Fibroblast of the conjunctiva (primary cell): ENCODE measurements at places on chromosomes 5 and 9.

DNA sequence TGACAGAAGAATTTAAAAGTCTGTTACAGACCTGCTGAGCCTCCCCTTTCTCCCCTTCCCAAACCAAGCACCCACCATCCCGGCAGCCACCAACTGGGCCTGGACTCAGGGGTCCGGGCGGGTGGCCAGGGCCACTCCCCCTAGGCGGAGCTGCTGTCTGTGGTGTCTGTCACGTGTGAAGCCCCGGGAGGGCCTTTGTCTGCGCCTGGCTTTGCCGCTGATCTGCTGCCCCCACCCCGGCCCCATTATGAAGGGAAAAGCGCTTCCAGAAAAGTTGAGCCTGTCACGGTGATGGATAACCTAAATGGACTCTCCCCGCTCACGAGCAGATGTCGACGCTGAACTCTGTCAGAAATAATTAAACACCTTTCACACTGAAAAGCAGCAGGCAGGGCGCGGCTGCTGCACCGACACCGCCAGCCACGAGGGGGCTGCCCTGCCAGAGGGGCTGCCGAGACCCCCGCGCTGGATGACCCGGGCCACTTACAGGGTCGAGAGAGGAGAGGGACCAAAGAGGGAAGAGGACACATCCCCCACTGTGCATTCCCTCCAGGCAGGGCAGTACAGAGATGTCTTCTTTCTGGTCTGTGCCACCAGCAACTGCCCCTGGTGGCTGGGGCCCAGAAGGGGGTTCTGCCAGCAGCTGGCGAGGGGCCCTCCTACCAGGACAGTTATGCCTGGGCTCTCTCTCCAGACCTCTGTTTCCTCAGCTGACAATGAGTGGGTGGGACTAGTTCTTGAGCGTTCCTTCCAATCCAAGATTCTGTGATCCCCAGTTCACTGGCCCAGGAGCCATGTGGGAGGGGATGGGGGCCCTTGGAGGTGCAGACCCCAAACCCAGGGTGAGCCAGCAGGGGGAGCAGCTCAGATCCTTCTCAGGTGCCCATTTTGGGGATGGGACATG is 36.0 kb upstream of the BARHL1 start:
- DNase-seq = no peak

GRCh38 chr5:147857302-147858129 is 21.0 kb upstream of the SCGB3A2 start:
- DNase-seq = peak; percentile 20

- no peak for DNase-seq
Observed at GRCh38 chr9:27367175-27367798, 70.3 kb upstream of the EQTN start.

GRCh38 chr5:121105921-121106320 is 641.8 kb downstream of the PRR16 start:
- no peak for DNase-seq

GRCh38 chr5:179378441-179379271 is 33.4 kb upstream of the ADAMTS2 start:
- no peak for DNase-seq

- DNase-seq = peak; percentile 68
Observed at GRCh38 chr5:115343855-115344254, 47.4 kb upstream of the CCDC112 start.

DNA sequence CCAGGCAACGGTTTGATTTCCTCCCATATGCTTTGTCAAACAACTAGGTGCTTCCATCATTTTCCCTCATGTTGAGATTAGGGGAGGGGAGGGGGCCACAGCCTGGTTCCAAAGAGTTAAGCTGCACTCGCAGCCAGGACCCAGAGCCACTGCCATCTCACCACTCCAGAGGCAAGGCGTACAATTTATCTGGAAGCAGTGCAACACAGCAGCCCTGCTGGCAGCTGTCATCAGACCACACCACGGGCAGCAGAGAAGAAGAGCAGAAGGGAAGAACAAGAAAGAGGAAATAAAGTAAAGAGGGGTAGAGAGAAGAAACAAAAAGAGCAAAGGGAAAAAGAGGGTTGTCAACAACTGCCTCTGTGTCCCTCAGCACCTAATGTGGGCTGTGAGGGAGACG is 38.9 kb downstream of the MED27 start:
- no peak for DNase-seq

- DNase-seq = no peak
Observed at GRCh38 chr5:174402222-174402812, 322.1 kb upstream of the MSX2 start.

DNA sequence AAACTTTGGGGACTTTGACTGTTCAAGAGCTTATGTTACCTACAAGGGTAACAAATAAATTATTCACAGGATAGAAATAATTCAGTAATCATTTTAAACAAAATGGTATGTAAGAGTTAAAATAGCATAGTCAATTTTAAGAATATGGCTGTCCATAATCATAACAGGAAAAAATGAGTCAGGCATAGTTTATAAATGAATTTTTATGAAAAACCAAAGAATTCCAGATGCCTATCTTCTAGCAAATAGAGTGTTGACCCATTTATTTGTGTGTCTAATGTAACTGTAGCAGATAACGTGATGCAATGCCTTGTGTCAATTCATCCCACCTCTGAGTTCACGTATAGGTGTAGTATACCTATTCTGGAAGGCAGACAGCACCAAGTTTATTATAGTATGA is 169.7 kb upstream of the CDH9 start:
- DNase-seq = no peak

DNA sequence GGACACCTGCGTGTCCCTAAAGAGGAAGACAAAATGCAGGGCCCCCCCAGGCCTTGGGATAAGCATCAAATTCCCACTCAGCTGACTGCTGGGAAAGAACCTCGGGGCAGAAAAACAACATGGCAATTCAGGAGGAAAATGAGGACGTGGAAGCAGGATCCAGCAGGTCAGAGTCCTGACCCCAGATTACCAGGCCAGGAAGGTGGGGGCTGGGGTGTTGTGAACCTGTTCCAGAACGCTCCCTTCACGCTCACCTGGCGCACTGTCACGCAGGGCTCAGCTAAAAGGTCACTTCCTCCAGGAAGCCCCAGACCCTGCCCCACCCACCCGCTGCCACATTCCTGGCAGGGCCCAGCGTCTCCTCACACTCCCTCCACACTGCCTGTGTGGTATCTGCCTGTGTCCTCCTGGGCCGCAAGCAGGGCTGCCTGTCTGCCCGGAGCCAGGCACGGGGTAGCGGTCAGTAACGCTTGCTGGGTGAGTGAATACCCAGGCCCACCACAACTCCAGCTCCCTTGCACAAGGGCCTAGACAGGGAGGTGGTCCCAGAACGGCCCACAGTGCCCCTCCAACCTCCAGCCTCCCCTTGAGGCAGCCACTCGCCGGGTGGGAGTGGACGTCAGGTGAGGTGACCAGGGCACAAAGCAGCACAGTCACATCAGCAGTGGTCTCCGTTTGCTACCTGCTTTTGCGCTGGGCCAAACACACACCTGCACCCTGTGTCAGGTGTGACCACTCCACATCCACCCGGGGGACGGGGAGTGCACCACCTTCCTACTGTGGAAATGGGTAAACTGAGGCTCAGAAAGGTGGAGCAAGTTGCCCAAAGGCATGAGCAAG is 18.1 kb downstream of the VAV2 start:
- DNase-seq = no peak

DNA sequence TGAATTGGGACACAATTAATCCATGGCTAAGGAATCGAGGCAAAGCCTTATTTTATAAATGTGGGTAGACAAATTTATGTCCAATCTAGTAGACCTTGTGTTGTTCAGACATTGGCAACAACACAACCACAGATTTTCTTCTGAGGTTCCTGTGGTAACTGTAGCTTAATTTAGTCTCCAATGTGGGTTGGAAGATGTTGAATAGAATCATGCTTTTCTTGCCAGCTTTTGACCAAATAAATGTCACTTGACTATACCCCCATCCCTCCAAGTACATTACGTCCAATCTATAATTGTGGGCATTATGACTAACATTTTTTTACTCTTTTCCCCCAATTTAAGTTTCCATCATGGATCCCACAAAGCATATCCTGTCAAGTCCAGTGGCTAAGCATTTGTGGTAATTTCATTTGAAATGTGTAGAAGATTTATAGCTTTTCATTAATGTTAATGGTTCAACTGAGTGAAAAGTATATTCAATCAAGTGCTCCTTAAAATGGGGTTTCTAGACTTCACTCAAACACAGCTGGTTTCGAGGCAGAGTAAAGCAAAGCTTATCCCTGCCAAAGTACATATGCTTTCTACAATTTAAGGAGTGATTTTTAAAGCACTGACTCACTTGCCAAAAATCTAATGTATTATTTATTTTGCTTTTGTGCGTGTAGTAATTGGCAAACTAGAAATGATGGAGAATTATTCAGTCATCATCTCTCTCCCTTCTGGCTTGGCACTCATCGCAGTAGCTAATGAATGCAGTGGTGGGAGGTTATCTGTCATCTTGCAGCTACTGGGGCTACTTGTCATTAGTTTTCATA is 141.8 kb downstream of the FAM174A start:
- no peak for DNase-seq

DNA sequence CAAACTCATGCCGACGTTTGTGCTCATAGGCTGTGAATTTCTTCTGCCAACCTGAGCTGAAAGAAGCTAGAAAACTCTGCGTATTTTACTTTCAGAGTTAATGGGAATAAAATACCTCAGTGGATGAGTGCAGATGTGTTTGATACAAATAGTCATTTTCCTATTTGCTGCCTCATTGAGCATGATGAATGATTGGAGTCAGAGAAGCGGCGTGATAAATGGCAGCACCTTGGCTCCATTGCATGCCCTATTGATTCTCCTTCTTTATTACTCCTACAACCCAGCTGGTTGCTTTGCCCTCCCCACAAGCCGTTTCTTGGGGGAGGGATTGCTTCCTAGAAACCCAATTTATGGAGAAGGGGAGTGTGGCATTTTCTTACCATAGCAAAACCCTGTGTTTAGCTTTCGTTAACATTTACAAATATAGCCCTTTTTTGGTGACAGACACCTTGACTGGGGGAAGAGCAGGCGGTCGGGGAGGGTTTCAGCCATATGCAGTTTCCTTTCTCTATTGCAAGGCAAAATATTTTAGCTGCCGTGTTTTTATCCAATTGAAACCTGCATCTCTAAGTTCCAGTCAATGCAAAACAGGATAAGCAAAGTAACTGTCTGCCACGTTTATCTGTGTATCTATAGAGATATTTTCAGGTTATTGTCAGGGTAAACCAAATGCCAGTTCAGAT is 93.1 kb upstream of the TBCA start:
- no peak for DNase-seq

- no peak for DNase-seq
Observed at GRCh38 chr5:154253807-154254206, 63.3 kb downstream of the GALNT10 start.

- DNase-seq = peak; percentile 16
Observed at GRCh38 chr5:83095957-83096539, 18.7 kb downstream of the XRCC4 start.

DNA sequence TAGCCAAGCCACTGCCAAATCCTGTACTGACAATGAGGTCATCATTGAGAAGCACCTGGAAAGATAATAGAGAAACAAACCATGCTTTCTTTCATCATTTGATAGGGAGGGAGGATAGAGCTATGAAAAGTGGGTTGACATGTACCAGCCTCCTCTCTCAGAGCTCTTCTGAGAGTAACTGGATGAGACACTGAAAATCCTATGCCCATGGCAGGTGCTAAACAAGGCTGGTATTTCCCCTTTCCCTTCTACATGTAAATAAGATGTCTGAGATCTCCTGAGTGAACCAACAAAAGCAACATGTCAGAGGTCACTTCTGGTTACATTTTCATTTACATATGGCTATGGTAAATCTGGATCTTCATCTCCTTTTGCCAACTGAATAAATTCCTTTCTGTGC is 45.3 kb upstream of the TRAF1 start:
- DNase-seq = no peak

DNA sequence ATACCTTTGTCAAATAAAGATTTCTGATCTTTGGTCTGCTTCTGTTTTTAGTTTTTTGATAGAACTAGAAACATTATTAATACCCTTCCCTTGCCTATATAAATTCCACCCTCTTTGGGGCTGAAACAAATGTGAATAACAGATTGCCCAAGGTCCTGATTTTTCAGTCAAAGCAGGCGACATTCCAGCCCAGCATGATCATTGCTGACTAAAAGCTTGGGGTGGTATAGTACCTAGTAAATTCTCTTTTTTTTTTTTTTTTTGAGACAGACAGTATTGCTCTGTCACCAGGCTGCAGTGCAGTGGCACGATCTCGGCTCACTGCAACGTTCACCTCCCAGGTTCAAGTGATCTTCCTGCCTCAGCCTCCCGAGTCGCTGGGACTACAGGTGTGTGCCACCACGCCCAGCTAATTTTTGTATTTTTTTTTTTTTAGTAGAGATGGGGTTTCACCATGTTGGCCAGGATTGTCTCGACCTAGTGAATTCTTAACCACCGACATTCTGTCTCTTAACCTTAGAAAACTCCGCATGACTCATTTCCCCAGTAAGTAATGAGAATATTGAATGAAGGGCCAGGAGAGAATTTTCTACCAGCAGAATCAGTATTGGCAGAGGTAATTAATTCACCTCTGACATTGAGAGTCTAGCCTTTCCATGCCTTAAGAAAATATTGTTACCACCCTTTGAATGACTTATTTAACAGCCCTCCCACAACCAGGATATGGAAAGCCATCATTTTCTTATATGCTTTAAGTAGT is 226.4 kb downstream of the GNA14 start:
- no peak for DNase-seq

DNA sequence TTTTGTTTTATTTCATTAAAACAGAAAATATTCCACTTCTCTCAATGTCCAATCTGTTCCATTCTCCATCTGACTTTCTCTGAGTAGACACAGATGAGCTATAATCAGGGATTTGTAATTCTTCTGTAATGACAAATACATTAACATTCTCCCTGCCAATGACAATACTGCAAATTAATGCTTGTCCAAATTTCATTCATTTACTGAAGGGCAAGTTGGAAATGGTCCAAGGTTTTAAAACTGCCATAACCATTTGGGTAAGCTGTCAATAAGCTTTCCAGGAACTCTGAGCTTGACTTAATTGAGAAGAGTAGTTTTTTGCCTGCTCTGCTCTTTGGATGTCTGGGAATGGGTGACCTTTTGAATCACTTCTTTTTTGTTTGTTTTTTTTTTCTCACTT is 253.5 kb downstream of the DMRTA1 start:
- no peak for DNase-seq

GRCh38 chr5:172038167-172038566 is 31.7 kb upstream of the FBXW11 start:
- no peak for DNase-seq

DNA sequence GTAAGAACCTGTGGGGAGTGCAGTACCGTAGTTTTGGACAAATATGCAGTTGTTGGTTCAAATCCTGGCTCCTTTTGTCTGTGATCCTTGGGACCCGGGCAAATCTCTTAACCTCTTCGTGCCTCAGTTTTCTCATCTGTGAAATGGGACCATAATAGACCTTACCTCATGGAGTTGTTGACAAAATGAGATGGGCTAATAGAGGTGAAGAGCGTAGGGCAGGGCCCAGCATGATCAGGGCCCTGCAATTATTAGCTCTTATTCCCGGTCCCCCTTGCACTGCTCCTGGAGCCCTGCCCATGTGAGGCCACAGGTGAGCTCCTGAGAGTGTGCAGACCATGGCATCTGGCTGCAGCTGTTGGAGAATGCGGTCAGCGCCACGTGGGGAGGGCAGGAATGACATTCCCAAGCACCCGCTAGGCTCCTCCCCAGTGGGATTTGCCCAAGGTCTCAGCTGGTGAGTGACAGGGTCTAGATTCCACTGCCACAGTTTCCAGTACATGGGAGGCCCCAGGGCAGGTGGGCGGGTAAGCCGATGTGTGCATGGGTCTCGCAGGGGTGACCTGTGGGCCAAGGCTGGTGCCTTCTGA is 41.0 kb downstream of the NEK6 start:
- DNase-seq = no peak
